ENCODE measurements at places on chromosomes 12 and 14.

DNA sequence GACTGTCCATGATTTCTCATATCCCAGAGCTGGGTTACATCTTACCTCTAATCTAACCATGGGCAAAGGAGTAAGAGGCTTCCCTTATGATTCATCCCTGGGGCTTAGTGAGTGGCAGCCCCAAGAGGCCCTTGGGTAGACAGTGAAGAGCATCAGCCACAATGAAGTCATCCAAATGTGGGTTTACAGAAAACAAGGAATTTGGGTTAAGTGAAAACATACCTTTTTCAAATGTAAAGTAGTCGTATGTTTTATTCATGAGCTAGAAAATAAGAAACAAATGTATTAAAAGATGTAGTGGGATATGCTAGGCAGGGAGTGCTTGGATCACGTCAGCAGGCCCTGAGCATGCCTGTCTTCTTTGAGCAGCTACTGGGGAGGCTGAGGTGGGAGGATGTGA lies 54.0 kb upstream of the ELK3 start:
- peak; percentile 76 for DNase-seq

GRCh38 chr12:51667269-51667668 lies 76.2 kb downstream of the SCN8A start:
- no peak for DNase-seq

- no peak for DNase-seq
These were observed 23.5 kb downstream of the RPS6KA5 start for GRCh38 chr14:91036741-91037469.

- DNase-seq = peak; percentile 70
These were observed 127.2 kb upstream of the ATF7IP start for GRCh38 chr12:14238221-14238792.

DNA sequence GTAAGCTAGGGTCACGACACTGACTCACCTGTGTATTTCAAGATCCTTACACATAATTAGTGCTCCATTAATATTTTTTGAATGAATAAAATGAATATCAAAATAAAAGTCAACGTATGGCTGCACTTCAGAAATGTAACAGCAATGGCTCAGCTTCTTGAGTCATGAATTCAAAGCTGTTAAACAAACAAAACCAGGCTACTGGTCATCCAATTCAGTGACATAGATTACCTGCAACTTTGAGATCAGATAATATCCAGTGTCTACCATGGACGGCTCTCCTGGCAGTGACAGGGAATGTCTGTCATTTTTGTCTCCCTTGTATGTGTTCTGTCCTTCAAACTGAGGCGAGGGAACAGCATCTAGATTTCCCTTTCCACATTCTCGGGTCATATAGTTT lies 225.6 kb downstream of the EFCAB11 start:
- DNase-seq = peak; percentile 7

GRCh38 chr12:67630373-67631088 lies 18.0 kb upstream of the DYRK2 start:
- DNase-seq = peak; percentile 25

DNA sequence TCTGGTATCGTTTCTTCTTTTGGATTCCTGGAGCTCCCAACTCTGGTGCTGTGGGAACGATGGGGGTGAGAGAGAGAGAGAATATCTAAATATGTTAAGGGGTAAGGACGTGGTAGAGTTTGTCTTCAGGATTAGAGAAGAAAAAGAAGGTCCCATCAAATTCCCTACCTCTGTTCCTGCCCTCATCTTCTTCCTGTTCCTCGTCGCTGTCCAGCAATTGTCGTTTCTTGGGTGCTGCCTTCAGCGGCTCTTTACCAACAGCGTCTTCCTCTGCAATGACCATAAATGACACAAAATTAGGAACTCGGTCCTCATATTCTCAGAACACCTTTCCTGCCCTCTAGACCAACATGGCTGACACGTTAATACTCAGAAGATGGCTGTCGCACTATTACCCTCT lies 31.5 kb downstream of the TIMELESS start:
- no peak for DNase-seq

DNA sequence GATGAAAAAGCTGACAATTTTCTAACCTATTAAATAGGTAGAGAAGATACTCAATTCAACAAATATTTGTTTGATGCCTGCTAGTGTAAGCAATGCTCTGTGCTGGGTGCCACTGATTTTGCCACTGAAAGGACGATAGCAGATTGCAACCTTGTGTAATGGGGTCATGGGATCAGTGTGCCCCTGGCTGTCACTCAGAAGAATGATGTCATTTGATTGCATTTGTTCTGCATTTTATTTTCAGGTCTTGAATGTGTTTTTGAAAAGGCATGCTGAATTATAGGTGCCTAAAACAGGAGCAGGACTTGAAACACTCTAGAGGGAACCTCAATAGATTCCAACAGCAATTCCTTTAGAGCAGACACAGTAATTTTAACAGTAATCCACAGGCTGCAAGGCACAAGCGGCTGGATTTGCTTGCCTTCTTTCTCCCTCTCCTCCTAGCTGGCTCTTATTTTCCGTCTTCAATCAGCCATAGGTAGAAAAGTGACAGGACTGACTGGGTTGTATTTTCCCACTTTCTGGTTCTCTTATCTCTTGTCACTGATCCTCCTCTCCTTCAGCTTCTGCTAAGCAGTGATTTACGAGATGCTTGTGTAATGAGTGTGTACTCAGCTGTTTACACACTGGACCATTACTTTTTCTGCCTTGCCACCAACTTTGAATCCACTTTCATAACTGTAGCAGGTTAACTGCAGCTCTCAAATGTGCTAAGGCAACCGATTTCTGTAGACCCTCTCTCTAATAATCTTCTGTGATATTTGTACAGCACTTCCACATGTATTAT lies 4.1 kb downstream of the PLXNC1 start:
- DNase-seq = no peak

DNA sequence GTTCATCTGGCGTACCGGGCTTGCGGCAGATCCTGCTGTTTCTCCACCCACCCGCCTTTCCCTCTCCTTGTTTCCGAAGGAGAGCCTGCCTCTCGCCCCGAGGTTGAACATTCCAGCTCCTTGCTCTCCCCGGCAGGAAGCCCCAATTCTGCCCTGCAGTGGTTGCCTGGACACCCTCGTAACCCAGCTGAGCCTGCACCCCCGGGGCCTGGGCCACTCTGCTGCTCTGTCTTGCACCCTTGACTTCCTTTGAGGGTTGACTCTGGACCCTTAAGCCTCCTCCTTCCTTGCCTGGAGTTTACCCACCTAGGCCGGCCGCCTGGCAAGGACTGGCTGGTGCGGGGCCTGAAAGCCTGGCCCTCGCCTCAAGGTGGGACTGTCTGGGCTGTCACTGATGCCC lies 25.8 kb upstream of the NCOR2 start:
- DNase-seq = no peak

DNA sequence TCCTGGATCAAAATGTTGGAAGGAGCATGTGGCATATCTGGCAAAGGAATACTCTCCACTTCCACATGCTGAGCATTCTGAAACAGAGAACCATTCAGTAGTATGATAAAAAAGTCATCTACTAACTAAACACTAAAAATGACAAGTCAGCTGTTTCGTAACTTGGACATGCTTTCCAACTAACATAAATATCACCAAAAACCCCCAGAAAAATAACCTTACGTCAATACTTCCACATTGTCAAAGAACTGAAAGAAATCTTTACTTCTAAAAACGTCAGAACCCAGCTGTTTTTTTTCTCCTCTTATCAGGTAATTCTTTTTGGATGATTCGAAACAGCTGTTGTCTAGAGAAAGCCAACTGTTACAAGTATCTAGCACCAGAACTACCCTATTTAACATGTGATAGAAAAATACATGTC lies 8.2 kb downstream of the WBP11 start:
- peak; percentile 16 for DNase-seq

DNA sequence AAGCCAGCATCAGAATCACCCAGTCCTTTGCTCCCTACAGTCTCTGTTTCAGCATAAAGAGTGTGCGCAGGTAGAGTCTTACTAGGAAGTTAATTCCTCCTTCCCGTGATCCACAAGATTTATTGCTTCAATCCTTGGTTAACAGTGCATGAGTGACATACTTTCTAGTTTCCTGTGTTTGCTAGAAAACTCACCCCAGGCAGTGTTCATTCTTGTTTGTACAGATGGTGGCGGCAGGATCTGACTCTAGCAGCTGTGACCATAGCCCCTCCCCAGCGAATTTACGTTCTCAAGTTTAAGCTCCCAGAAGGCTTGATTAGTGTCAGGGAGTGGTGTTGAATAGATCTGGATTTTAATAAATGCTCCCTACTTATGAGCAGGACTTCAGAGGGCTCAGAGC lies 75.9 kb upstream of the ANO2 start:
- no peak for DNase-seq

DNA sequence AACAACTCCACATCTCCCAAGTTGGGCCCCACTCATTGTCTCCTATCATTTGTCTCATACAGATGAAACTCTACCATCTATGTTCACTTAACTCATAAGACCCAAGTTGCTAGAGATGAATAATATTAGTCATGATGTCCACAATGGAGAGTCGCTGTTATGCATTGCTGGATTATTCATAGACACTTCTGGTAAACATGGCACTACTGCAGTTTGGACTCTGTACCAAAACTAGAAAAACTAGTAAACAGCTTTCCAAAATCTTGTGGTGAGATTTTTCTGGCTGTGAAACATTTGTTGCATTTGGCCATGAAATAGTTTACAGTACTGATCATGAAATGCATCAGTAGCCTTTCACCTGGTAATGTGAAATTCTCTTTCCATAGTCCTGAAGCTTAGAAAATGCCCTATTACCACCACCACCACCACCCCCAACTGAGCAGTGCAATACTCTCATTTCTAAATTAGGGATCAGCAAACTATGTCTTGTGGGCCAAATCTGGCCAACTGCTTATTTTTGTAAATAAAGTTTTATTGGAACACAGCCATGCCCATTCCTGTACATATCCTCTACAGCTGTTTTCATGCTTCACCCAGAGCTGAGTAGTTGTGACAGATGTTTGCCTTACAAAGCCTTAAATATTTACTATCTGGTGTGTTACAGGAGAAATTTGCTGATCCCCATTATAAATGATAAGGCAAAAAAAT lies 236.5 kb downstream of the DPF3 start:
- peak; percentile 46 for DNase-seq

DNA sequence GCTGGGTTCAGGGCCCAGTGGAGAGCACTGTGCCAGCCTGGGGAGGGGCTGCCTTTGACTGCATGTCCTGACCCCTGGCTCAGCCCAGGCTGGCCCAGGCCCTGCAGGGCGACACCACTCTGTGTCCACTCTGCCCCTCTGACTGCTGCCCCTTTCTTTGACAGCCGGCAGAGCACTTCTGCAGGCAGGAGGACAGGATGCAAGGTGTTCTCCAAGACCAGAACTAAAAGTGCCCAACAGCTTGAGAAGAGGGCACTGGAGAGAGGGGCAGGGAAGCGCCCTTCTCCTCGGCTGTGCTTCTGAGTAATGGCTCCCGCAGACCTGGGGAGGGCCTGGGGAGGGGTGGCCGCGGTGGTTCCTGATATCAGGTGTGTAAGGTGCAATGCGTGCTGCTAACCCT lies 72.7 kb downstream of the WDR20 start:
- no peak for DNase-seq

GRCh38 chr12:57614178-57614947 lies 3.1 kb downstream of the ARHGEF25 start:
- peak; percentile 42 for DNase-seq

DNA sequence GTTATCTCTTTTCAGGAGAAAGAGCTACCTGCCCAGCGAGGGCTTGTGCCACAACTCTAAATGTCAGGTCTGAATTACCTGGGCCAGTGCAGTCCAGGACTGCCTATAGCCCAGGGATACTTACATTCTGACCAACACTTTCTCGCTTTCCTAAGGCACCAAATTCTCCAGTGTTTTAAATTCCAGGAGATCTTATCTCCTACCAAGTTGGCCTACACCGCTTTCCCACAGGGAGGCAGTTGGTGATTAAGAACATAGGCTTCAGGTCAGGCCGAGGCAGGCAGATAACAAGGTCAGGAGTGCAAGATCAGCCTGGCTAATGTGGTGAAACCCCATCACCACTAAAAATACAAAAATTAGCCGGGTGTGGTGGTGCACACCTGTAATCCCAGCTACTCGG lies 41.1 kb downstream of the RPS29 start:
- no peak for DNase-seq

DNA sequence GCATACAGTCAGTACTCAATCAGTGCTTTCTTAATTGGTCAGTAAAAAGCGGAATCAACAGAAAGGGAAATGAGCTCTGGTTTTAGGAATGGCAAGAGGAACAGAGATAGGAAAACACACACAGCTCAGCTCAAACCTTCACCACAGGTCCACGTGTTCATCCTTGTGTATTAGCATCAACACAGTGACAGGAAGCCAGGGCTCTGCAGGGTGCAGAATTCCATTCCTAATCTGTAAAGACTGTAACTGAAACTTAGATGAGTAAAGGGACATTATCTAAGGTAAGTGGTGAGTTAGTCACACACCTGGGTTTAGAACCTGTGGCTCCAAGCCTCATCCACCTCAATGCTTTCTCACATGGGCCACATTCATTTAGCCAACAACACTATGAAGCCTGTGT lies 1242.2 kb upstream of the TMEM132C start:
- no peak for DNase-seq

GRCh38 chr12:96213869-96214268 lies 19.7 kb downstream of the ELK3 start:
- no peak for DNase-seq

DNA sequence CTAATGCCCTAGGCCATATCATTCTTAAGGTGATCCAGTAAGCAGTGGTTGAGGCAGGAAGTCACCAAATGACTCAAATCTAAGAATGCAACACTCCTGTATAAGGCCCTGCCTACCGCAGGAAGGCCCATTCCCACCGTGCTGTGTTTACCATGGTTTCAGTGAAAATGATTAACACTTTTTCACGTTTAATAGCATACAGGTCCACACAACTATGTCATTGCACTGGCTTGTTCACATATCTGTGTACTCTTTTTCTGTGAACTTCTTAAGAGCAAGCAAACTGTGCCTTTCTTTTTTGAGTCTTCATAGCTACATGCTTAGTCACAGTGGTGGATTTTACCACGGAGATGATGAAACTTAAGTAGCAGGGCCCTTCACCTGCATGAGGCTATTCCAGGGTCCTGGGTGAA lies 214.9 kb downstream of the CNTN1 start:
- no peak for DNase-seq

GRCh38 chr12:4133029-4133428 lies 140.5 kb upstream of the CCND2 start:
- DNase-seq = no peak

GRCh38 chr12:53602176-53602864 lies 23.9 kb downstream of the ATF7 start:
- DNase-seq = no peak

All from cardiac fibroblast (primary cell).